Germinal center (tissue), 1 donor: ENCODE measurements at places on chromosomes 3 and 15.

DNA sequence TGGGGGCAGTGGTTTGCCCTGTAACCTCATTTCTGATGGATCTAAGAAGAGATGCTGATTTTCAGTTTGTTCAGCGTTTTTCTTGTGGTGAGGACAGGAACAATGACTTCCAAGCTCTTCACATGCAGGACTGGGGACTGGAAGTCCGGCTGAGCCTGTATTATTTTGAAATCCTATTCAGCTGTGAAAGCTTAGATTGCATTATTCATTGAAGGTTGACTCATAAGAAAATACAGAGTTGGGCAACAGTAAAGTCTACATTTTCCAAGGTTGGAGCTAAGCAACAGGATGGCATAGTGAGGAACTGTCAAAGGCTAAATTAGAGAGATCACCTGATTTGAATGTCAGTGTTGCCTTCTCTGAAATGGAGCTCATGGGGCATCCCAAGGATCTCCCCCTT is 230.9 kb upstream of the FEZF2 start:
- no peak for DNase-seq

- no peak for DNase-seq
These were observed 26.3 kb upstream of the SLC28A2 start for GRCh38 chr15:45225506-45226273.

DNA sequence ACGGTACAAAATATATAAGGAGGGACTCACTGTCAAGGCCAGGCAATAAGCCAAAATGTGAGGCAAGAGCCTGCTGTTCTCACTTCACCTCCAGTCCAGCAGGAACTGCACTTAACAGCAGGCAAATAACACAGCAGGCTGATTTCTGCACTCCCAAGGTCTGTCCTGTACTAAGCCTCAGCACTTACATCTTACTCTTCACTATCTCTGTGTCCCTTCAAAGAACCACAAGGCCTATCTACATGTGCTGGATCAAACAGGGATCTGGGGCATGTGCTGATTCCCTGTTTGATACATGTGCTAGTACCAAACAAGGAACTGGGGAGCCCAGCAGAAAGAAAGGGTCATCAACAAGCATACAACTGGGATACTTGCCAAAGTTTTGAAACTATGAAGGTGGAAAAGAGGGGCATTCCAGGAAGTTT is 22.2 kb downstream of the UACA start:
- no peak for DNase-seq

- DNase-seq: no peak
These were observed 180.6 kb downstream of the IL5RA start for GRCh38 chr3:2929574-2929973.
